ENCODE measurements at places on chromosomes 16 and 17.

- DNase-seq, result peak; percentile 100
Observed at GRCh38 chr17:80147035-80147822, at the start of gene EIF4A3. Gene EIF4A3, minus strand, starts transcription at chr17:80147128. Its CDS starts 167 bp downstream, at chr17:80146961.

GRCh38 chr16:30173054-30173453 lies 10.3 kb upstream of the CORO1A start:
- DNase-seq, result no peak

GRCh38 chr17:80320496-80320895 lies 59.8 kb downstream of the RNF213 start:
- DNase-seq, result no peak

GRCh38 chr16:3173892-3174617 lies 13.9 kb upstream of the OR1F1 start:
- DNase-seq, result peak; percentile 81

DNA sequence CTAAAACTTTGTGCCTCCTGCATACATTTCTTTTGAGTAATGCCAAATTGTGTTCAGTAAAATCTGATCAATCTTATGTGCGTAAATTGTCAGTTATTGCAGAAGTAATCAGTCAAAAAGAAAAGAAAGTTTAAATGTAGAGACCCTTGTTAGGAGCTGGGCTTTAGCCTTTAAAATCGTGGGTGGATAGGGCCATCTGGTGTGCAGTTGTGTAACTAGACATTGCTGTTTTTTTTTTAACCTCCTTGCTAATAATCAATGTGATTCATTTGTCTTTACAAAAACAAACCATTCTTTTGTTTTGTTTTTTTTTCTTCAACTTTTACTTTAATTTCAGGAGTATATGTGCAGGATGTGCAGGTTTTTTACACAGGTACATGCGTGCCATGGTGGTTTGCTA lies 5.3 kb upstream of the WWOX start:
- no peak for DNase-seq

GRCh38 chr16:13305019-13305755 lies 403.8 kb downstream of the SHISA9 start:
- peak; percentile 16 for DNase-seq

DNA sequence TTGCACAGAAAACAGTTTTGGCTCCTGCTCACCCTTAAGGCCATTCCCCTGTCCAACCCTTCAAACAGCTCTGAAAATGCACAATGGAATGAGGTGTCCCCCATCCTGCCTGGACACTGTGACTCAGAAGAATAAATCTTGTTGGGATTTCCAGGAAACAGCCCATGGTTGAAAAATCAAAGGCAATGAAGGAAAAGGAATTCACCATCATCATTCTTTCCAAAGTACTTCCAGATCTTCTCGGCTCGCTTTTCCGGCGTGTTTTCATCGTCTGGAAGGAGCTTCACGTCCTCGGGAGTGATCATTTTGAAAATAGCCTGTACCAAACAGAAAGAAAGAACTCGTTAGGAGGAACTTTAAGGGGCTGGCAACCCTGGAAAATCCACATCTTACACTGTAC lies 4.3 kb downstream of the RCVRN start:
- DNase-seq, result no peak

GRCh38 chr17:72077326-72077960 lies 43.4 kb upstream of the SOX9 start:
- no peak for DNase-seq

- DNase-seq, result no peak
Observed at GRCh38 chr17:77734371-77735080, 224.0 kb upstream of the TNRC6C start.

Measured in OCI-LY7 (cell line).